ENCODE measurements at places on chromosomes 4 and X.

DNA sequence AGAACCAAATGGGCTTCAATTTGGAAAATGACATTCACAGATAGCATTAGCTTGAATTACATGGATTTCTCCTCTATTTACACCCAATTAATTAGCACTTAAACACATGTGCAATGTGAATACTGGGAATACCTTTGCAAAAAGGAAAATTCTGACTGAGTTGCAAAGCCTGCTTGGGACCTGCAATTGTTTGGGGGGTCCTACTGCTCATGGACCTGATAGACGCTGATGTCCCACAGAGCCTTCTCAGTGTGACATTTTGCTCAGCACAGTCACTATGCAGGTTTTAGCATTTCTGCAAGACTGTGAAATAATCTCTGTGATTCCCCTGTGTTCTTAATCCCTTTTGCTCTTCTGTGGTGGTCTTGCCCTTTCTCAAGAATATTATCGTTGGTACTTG, 101.2 kb upstream of the PGRMC2 start:
- no peak for DNase-seq

GRCh38 chr4:109755656-109756055, 25.8 kb upstream of the PLA2G12A start:
- DNase-seq: no peak

GRCh38 chr4:139691-140090, 15.4 kb downstream of the ZNF718 start:
- no peak for DNase-seq

- no peak for DNase-seq
Measured at GRCh38 chrX:136665258-136665900, 17.4 kb downstream of the CD40LG start.

DNA sequence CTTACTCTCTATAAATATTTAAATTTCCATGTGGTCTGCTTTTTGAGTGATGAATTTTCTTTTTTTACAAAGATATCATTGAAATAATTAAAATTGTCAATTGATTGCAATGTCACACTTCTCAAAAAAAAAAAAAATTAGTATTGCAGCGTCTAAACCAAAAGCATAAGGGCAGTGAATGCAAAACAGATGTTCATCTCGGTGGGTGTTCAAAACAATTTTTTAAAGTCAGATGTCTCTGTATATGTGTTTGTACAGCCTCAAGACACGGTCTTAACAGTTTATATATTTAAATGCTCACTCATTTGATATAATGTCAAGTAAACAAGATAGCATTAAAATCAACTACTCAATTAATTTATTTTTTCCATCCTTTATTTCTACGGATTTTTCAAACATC, 52.3 kb downstream of the PALLD start:
- DNase-seq: no peak
